Fibroblast of skin of back (primary cell): ENCODE measurements at places on chromosomes 2 and 18.

DNA sequence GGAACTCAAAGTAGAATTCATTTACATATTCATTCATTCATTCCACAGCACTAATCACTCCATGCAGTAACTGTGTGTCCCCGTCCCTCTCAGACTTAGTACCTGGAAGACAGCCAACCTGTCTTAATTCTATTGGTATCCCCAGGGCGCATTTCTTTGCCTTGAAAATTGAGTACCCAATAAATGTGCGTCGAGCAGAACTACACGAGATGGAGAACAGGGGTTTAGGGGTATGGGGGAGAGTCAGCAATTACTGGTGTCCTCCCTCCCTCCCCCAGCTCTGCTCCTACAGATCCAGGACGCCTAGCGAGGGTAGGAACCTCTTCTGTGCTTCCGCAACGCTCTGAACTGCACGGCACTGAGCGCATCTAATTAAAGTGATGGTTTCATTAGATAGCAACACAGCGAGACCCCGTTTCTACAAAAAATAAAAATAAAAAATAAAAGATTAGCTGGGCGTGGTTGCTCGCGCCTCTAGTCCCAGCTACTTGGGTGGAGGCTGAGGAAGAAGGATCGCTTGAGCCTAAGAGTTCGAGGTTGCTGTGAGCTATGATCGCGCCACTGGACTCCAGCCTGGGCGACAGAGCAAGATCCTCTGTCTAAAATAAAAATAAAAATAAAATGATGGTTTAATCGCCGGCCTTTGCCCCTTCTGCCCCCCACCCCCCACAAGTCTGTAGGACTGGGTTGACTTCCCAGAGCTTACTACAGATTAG lies 614 bp upstream of the FKBP1B start:
- no peak for DNase-seq

DNA sequence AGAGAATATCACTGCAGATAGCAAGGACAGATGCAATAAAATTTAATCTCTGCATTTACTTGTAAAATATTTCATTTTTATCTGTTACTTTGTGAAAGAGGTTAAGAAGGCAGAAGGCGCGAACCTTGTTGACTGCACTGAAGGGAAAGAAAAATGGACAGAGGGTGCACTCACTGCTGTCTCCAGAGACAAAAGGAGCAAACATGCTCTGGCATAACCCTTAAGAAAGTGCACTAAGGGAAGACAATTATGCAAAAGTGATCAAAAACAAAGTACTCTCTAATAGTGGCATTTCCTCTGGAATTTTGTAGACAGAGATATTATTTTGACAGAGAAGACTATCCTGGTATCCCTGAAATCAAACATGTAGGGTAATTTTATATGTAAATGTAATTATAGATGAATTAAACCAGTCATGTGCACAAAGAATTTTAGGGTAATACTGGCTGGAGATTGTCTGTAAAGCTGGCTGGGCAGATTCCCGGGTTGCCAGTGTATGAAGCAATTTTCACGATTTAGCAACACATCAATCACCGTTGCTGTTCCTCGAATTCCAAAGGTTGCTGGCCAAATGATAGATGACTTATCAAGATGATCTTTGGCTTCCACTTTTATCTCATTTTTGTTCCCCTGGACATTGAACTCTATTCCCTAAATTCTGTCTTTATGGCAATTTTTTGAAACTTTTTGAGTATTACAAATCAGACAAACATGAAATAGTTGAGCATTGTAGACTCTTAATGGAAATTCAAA lies 1176.9 kb downstream of the SUCLG1 start:
- DNase-seq, result no peak

DNA sequence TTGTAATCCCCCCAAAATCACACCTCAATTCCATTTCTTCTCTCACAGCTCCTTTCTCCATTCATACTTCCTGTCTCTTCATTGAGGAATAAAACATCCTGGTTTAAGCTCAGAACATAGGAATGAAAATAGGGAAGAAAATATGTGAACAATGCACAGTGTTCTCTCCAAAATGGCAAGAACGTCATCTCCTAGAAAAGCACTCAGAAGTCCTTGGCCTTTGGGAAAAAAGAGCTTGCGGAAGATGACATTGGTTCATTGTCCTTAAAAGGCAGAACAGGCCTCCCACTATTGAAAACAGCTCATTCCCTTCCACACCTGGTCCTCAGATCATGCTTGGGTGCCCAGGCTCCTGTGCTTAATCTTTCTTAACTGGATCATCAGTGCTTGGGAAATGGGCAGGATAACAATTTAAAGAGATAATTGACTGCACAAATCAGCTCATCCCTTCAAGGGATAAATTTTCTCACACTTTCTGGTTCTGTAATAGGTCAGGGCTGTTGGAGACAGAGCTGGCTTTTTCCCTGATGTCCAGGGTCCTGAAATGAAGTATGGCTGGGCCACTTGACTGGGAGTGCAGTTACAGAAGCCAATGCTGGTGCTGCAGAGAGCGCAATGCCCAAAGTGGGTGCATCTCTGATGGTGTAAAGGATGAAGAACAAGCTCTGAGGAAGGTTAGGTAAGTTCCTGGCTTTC lies 69.2 kb downstream of the MARCHF4 start:
- peak; percentile 95 for DNase-seq

DNA sequence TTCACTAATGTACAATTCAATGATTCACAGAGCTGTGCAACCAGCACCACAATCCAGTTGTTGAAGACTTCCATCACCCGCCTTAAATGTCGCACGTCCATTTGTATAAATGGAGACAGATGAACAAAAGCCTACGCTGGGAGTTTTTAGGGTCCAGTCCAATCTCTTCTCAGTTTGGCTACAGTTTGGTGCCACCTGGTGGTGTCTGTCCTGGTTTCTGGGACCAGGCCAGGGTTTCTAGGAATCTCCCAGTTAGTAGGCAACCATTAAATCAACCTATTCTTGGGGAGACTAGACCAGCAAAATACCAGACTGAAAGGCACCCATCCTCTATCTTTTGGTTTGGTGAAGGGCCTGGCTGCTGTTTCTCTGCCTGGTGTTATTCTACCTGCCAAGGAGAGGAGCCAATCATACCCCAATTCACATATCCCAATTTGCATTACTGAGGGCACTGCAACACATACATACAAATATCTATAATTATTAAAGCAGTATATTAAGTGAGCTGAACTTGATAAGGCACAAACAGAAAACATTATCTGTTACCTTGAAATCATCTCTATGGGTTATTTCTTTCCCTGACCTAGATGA lies 3.2 kb upstream of the DDX1 start:
- DNase-seq, result peak; percentile 62

GRCh38 chr2:165647409-165647808 lies 146.6 kb downstream of the GALNT3 start:
- no peak for DNase-seq
